Activated T-helper 2 cell treated with anti-CD3 and anti-CD28 coated beads, Interferon-gamma antibody, Interleukin-2, Interleukin-4, amounts not matched to agents 10 μg/mL and 5 μg/mL and 100 μg/mL, durations not matched to agents 14 hours and 24 hours and 36 hours (primary cell): ENCODE measurements at places on chromosomes 16 and 17. TPM values are rescaled to one million over a fixed set of nuclear protein-coding genes. Genes with fewer than 3 reads are reported as not detected.

DNA sequence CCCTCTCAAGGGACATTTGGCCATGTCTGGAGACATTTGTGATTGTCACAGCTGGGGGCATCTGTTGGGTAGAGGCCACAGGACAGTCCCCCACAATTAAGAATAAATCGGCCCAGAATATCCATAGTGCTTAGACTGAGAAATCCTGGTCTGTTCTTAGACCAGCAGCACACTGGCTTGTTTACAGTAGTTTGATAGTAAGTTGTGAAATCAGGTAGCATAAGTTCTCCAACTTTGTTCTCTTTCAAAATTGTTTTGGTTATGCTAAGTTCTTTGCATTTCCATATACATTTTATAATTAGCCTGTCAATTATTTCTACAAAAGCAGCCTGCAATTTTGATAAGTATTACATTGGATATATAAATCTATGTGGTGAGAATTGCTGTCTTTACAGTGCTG, 6.8 kb downstream of the MGRN1 start:
- H3K27ac ChIP-seq, result no peak overlapping the region
- no peaks in the 10 kb centered on the region for H3K27me3 ChIP-seq
- H3K4me1 ChIP-seq, result peaks cover 6% of the 10 kb centered on the region
- peaks cover 54% of the 10 kb centered on the region for H3K36me3 ChIP-seq
- no peak overlapping the region for H3K4me3 ChIP-seq
- DNase-seq, result no peak

- H3K4me3 ChIP-seq, result no peak overlapping the region
- no peaks in the 10 kb centered on the region for H3K27me3 ChIP-seq
- H3K27ac ChIP-seq, result no peak overlapping the region
- no peaks in the 10 kb centered on the region for H3K36me3 ChIP-seq
- no peaks in the 10 kb centered on the region for H3K4me1 ChIP-seq
- no peak for DNase-seq
These were observed 91.4 kb downstream of the SYCE1L start for GRCh38 chr16:77290451-77291115.

DNA sequence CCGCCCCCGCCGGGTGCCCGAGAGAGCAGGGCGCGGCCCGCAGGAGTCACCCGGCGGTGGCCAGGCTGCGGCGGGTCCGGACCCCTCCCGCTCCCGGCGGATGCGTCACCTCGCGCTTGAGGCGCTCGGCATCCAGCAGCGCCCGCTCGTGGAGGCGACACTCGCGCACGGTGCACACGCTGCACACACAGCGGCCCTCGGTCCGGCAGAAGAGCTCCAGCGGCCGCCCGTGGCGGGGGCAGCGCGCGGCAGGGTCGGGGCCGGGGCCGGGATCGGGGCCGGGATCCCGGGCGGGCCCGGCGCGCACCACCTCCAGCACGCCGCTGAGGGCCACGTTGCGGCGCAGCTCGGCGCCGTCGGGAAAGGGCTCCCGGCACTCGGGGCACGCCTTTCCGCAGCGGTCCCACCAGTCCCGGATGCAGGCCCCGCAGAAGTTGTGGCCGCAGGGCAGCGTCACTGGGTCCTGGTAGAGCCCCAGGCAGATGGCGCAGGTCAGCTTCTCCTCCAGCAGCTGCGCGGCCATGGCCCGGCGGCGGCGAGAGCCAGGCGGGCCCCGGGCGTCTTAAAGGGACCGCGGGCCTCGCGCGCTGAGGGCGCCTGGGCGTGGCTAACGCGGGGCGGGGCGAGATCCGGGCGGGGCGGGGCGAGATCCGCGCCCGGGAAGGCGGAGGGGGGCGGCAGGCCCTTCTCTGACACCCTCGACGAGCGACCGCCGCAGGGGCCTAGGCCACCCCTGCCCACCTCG, at the start of gene TRIM65:
TSS of gene TRIM65 (minus strand) at position 537 of the 745 bp plus-strand sequence. CDS start at position 523, 14 bp downstream.
- peaks cover 13% of the 10 kb centered on the region for H3K4me1 ChIP-seq
- peak within 1 kb of the TSS; percentile 82 for H3K27ac ChIP-seq
- DNase-seq, result peak; percentile 73
- H3K27me3 ChIP-seq, result no peaks in the 10 kb centered on the region
- peaks cover 43% of the 10 kb centered on the region for H3K36me3 ChIP-seq
- peak within 1 kb of the TSS; percentile 85 for H3K4me3 ChIP-seq

DNA sequence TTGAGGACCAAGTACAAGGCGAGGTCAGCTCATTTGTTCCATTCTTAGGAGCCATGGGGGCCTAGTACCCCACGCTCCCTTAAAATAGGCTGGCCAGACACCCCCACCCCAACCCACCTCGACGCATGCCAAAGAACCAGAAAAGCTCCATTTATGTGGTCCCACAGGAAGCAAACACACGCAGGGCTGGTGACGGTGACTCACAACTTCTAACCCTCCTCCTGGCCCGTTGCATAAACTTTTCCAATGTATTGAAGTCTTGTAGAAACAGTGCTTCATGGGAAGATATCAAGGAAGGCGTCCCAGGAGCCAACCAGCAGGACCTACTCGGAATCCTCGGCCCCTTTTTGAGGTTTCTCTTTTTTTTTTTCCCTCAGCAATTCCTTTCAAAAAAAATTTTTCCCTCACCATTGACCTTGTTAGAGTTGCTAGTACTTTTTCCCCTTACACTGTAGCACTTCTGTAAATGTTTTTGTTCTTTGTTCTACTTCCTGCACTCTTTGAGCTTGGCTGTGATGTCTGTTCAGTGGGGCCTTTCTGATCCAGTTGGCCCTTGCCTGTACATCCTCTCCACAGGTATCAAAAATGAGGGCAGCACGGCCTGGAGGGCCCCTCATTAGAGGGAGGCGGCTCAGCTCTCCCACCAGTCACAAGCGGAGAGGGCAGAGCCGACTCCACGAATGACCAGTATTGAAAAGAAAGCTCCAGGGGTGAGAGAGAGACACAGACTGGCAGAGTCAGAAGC, 208.3 kb downstream of the RGS9 start:
- DNase-seq, result no peak

GRCh38 chr17:1571341-1571704, 8.7 kb upstream of the PITPNA start:
- no peak overlapping the region for H3K4me3 ChIP-seq
- DNase-seq, result no peak
- H3K36me3 ChIP-seq, result no peaks in the 10 kb centered on the region
- H3K4me1 ChIP-seq, result peaks cover 3% of the 10 kb centered on the region

- peaks cover 76% of the 10 kb centered on the region for H3K36me3 ChIP-seq
- no peak overlapping the region for H3K4me3 ChIP-seq
- H3K27me3 ChIP-seq, result no peaks in the 10 kb centered on the region
- peaks cover 55% of the 10 kb centered on the region for H3K4me1 ChIP-seq
- no peak overlapping the region for H3K27ac ChIP-seq
- DNase-seq, result no peak
These were observed 5.4 kb downstream of the VEZF1 start for GRCh38 chr17:57982452-57983170.

GRCh38 chr17:18246880-18247612, 11.5 kb downstream of the FLII start:
- H3K27ac ChIP-seq, result no peak overlapping the region
- H3K36me3 ChIP-seq, result peaks cover 53% of the 10 kb centered on the region
- no peak overlapping the region for H3K4me3 ChIP-seq
- H3K27me3 ChIP-seq, result no peaks in the 10 kb centered on the region

Gene TSPOAP1
- total RNA-seq, result 21.9 and 22.3 TPM in 2 replicates

Gene CD300LD
- total RNA-seq, result not detected in 2 replicates
